Regular cardiac myocyte (primary cell): ENCODE measurements at places on chromosomes 1 and 21. TPM values are rescaled to one million over a fixed set of nuclear protein-coding genes. Genes with fewer than 3 reads are reported as not detected.

The ALPL gene
- total RNA-seq = 4.8 and 13.2 TPM in 2 replicates

The VHLL gene
- total RNA-seq = 0.96 TPM in 1 of 2 replicates, not detected in the other

The KRTAP21-2 gene
- not detected in 2 replicates for total RNA-seq

The LAX1 gene
- under 0.01 TPM in 1 of 2 replicates, not detected in the other for total RNA-seq

The TNFRSF4 gene
- not detected in 2 replicates for total RNA-seq

The WNT2B gene
- 1.5 and 3.4 TPM in 2 replicates for total RNA-seq
